ENCODE measurements at places on chromosomes 12 and 14.

DNA sequence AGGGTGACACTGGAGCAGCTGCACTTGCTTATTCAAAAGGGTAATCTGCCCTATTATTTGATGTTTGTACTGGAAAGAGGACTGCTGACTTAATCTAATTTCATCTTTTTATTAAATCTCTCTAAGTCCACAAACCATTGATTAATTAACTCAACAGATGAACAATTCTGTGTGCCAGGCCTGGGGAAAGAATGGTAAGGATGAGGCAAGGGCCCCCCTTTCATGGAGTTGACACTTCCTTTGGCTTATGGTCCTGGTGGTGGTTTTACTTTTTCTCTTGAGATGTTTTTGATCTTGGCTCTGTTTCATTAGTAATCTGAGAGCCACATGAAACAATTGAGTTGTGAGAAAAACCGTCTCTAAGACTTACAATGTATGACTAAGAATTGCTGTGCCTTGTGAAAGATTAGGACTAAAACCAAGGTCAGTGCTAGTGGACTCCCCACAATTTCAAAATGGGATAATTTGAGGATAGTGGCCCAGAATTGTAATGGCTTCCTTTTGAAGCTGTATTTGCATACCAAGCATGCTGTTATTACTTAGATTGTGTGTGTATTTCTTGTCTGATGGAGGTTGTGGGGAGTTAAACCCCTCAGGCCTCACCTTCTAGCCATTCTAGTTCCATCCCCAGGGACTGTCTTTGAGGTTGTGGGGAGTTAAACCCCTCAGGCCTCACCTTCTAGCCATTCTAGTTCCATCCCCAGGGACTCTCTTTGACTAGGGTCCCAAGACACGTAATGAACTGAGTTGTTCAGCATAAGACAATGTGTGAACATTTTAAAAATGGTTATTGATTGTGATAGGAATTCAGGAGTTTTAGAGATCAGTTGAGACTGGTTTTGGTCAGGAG is 52.5 kb upstream of the EVL start:
- DNase-seq, result no peak

GRCh38 chr14:74527736-74528280 is 34.2 kb downstream of the ISCA2 start:
- no peak for DNase-seq

- DNase-seq, result no peak
Observed at GRCh38 chr12:108567406-108568337, 5.3 kb downstream of the ISCU start.

DNA sequence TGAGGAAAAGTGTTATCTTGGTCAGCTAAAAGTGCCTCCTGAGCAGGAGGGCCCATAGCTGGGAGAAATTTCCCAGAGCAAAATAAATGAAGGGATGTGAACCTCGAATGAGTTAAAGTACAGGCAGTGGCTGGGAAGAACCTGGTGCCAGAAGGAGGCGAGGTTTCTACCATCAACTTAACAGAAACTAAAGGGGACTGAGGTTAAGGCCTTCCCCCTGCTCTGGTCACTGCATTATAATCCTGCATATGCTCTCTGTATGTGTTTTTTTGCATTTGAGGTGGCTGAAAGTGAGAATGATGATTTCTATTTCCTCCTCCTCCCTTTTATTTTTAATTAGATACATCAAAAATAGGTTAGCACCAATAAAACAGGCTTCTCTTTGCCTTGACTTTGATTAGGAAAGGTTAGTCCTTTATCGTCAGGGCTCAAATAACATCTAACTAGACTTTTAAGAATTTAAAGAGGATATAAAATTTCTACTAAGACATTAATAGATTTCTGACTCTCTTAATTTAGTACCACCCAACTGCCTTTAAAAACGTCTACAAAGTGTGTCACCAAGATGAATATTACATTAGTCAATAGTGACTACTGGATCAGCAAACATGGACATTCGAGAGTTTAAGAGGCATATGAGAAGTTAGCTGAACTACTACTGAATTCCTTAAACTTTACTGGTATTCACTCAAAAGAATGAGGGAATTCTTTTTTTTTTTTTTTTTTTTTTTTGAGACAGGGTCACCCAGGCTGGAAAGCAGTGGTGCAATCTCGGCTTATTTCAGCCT is 49.2 kb downstream of the GALNT4 start:
- DNase-seq, result no peak

DNA sequence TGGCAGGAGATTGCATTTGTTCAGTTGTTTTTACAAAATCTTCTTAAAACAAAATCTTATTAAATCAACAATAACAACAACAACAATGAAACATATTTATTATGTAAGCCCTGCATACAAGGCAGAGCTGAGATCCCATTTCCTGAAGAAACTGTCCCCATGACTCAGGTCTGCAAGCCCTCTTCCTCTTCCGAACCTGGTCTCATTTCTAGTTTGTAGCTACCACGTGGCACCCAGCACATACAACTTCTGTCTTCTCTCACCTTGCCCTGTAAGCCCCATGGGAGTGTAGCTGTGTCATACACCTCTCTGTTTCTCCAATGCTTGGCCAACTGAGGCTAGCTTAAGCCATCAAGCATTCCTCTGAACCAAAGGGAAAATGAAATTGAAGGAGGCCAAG is 106.4 kb downstream of the SLC8A3 start:
- DNase-seq, result no peak

Measured in brain pericyte (primary cell).